ENCODE measurements at places on chromosomes 7 and 10.

GRCh38 chr7:106779877-106780276 lies 85.2 kb upstream of the PIK3CG start:
- DNase-seq = no peak

DNA sequence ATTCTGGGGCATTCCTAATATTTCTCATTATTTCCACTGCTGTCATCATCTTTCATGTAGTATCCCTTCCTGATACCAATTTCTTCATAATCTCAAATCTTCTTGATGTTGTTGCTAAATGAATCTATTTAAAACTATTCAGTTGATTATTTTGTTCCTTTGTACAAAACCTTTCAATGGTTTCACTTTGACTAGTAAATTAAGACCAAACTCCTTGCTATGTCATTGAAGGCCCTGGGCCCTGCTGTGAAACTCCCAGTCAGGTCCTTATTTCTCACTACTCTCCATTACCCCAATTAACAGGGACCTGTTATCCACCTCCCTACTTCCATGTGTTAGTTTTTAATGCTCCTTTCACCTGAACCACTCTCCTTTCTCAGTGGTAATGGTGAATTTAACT lies 97.0 kb downstream of the CTTNBP2 start:
- DNase-seq = no peak

- no peak for DNase-seq
Observed at GRCh38 chr10:47282657-47283018, 17.4 kb upstream of the GDF10 start.

DNA sequence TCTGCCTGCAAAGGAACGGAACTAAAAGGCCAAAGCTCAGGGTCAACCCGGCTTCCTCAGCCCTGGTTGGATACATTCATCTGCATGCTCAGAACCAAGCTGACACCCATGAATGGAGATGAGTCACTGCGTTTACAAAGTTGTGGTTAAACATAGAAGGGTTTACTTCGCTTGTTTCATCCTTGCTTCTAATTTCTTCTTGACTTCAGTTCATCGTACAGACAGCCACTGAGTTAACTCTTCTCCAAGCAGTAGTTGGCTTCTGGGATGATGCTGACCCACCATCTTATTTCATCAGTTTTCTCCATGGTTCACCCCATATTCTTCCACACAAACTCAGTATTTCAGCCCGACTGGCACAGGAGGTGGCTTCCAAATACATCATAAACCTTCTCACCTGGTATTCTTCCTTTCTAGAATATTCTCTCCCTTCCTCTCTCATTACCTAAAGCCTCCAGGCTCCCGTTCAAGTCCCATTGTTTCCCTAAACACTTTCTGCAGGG lies 166.3 kb upstream of the RNF32 start:
- peak; percentile 18 for DNase-seq

DNA sequence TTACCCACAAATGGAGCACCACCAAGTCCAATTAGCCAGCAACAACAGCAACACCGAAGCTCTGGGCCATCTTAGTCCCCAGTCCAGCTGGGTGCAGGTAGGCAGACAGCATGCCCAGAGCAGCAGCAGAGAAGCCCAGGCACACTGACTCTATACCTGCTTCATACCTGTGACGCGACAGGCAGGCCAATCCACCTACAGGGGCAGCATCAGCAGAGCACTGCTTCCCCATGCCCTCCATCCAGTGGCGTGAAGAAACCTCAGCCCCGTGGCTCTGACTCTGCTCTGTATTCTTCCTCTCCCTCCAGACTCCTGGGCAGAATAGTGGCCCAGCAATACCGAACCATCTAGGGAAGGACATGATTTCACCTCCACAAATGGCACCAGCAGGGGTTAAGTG lies 191.7 kb downstream of the AKR1D1 start:
- no peak for DNase-seq

GRCh38 chr10:34739915-34740314 lies 75.2 kb downstream of the PARD3 start:
- DNase-seq = peak; percentile 23

- DNase-seq = peak; percentile 27
Observed at GRCh38 chr10:5291501-5292195, 73.1 kb upstream of the UCN3 start.

DNA sequence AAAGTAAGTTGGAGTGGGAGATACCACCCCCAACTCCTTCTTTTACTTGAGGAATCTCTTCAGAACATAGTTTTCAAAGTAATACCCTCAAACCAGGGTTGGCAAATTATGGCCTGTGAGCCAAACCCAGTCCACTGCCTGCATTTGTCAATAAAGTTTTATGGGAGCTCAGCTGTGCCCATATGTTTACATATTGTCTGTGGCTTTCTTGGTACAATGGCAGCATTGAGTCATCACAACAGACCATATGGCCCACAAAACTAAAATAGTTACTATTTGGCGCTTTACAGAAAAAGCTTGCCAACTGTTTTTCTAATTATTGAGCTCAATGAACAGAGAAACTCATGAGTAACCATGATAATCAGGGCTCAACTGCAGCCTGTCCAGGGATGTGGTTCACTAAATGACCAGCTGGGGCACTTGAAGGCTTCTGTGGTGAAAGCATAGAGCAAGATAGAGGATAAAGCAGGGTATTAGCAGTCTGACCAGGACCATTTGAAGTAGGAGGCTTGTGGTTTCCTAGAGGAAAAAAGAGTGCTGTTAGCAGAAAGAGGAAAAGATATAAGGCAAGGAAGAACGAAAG lies 196.0 kb upstream of the GRB10 start:
- peak; percentile 81 for DNase-seq

GRCh38 chr10:13695588-13695987 lies 108.8 kb downstream of the PRPF18 start:
- DNase-seq = no peak

GRCh38 chr10:73211106-73211811 lies 35.8 kb downstream of the DNAJC9 start:
- no peak for DNase-seq

DNA sequence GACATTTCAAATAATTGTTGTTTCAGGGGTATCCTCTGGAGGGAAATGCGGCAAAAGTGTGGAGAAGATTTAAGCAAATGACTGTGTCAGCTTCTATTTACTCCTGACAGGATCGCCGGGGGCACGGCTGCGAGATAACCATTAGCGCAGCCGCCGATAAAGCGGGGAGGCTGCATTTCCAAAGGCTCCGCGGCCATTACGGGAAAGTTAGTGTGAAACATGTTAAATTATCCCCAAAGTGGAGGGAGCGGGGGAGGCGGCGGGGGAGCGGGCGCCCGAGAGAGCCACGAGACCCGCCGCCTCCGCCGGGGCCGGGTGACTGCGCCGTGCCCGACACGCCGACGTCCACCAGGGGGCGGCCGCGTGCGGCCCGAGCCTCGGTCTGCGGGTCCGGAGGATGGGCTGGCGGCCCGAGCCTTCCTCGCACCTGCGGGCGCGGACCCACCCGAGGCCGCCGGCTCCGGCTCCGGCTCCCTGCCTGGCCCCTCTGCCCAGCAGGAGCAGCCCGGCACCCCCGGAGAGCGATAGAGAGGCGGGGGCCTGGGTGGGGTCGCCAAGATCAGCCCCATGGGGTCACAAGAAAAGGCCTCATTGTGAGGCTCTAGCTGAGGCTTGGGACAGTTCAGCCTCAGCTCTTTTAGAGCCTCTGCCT lies 74.4 kb upstream of the PAX2 start:
- DNase-seq = no peak

- no peak for DNase-seq
Observed at GRCh38 chr10:90111671-90112070, 410.3 kb downstream of the KIF20B start.
